ENCODE measurements at places on chromosomes 11 and 22.

GRCh38 chr22:29988719-29989118 lies 91.5 kb upstream of the HORMAD2 start:
- no peak for DNase-seq

GRCh38 chr11:65083134-65083833 lies 556 bp downstream of the CDCA5 start:
- no peak for DNase-seq

- DNase-seq: no peak
Measured at GRCh38 chr11:86910592-86910991, 44.6 kb downstream of the FZD4 start.

GRCh38 chr11:20161923-20162744 lies 1.9 kb upstream of the DBX1 start:
- no peak for DNase-seq

DNA sequence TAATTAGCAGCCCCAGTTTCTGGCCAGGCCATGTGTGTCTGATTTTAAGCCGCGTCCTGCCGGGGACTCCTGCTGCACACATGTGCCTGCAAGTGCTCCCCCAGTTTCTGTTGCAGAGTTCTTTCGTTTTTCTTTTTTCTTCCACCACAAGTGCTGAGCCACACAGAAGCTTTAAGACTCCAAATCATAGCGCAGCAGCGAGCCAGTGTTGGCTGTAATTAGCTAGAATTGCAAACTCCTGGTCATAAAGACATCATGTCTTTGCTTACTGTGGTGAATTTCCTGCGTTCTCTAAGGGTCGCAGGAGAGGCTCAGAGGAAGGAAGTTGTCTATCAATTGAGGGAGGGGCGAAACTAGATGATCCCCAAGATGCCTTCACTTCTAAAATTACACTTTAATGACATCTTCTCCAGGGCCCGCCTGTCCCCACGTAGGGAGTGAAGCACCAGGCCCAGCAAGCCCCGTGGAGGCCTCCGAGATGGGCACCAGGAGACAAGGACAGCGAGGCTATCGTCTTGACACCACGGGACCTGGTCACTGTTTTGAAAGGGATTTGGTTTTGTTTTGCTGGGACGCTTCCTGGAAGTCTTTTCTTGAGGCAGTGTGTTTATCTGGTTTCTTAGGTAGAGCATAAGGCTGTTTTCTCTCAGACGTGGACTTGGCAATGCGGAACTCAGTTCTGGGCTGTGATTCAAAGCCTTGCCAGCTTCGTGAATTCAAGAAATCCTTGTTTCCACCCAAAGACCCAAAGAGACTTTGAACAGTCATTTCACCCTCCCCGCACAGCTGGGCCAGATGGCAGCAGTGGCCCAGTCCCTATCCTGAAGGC lies 71.8 kb downstream of the UBASH3B start:
- no peak for DNase-seq

DNA sequence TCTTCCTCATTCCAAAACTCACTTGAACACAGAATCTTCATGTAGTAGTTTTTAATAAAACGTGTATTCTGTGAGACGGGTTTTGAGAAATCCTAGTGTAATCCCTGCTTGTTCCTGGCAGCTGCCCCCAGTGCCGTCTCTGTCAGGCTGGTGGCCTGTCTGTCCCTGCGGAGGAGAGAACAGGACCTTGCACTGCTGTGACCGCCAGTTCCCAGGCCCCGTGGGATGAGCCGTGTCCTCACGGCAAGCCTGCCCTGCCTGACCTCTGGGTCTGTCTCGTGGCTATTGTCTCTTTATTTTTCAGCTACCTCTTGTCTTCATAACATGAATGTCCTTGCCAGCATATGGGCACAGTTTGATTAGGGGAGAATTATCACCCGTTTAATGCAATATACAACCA lies 535.5 kb upstream of the B3GAT1 start:
- no peak for DNase-seq

DNA sequence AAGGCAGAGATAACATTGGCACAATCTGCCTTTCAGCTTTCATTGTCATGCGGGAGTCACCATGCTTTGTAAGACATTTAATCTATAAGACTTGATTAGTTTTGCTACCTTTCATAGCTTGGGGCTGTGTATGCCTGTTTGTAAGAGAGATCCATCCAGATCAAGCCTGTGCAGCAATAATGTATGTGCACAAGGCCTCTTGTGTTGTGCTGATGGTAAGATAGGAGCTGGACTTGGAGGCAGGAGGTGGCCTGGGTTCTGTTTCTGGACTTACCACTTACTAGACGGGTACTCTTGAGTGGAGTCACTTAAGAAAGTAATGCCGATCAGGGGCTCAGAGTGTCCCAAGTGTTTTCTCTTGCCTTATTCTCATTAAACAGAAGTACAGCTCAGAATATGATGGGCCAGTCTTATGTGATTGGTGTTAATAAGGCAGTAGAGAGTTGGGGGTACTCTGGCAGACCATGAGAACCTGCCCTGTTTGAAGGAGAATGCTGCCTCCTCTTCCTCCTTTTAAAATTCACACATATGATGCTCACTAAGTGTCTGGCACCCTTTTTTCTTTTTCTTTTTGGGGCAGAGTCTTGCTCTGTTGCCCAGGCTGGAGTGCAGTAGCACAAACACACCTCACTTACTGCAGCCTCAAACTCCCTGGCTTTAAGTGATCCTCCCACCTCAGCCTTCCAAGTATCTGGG lies 30.9 kb downstream of the PTPRJ start:
- no peak for DNase-seq

GRCh38 chr11:72015511-72016061 lies 16.9 kb downstream of the IL18BP start:
- no peak for DNase-seq

DNA sequence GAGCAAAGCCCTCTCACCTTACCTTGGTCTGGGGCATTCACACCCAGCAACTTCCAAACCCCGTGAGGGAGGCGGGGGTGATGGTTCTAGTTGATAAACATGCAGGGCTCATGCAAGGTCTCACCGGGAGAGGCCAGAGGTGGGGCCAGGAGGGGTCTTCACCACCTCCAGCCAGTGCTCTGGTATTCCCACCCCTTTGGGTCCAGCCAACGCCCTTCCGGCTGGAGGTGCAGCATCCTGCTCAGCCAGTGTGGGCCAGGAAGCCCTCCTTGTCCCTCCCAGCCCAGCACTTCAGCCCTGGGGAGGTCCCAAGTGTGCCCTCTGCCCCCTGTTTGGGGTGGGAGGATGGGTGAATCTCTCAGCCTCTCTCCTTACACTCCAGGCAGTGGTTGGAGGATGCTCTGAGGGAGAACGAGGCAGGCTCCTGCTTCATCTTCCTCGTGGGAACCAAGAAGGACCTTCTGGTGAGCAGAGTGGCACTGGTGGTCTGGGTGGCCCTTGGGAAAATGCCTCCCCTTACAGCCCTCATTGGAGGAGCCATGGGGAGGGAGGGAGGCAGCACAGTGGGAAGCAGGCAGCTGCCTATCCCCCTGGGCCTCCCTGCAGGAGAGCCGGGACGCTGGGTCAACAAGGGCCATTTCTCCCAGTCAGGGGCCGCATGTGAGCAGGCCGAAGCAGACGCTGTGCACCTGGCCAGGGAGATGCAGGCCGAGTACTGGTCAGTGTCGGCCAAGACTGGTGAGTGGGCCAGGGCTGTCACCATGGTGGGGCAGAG lies 13.4 kb downstream of the RAB36 start:
- DNase-seq: no peak

- DNase-seq: no peak
Measured at GRCh38 chr11:87322568-87322967, 284.8 kb downstream of the TMEM135 start.

DNA sequence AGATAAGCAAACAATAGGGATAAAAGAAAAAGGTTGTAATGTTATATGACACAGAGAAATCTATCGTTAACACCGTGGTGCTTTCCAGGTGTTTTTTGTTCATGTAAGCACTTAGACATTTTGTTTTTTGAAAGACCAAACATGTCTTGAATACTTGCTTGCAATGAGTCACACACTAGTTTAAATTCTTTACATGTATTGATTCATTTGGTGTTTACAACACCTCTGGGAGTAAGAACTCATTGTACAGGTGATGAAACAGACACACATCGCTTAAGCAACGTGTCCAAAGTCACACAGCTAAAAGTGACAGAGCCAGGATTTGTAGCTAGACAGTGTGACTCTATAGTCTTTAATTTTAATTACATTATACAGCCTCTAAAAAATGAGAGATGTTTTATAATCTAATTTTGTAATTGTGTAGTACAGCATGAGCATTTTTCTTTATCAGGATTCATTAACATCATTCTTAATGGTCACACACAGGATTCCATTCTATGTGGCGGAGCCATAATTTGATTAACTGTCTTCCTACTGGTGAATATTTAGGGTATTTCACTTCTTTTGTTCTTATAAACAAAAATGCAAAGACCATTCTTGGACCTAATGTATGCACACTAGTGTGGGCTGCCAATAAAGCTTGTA lies 148.8 kb downstream of the DBX1 start:
- DNase-seq: no peak

GRCh38 chr11:123484448-123484847 lies 54.4 kb downstream of the GRAMD1B start:
- DNase-seq: no peak

GRCh38 chr11:60818057-60818456 lies 23.9 kb upstream of the CCDC86 start:
- DNase-seq: no peak

DNA sequence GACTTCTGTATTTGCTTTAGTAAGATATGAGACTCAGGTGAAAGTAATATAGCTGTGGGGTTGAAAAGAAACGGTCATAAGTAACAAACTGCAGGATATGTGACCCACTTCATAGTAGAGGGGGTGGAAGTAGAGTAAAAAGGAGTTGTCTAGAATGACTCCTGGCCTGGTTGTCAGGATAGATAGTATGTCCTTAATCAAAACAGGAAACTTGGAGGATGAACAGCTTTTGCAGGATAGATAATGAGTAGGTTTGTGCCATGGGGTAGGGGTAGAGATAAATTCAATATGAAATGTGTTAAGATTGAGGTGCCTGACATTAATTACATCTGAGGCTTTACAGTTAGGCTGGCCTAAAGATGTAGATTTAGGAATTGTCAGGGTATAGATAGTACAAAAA lies 47.0 kb upstream of the B3GNT6 start:
- DNase-seq: no peak

- no peak for DNase-seq
Measured at GRCh38 chr22:24148266-24149197, 32.8 kb upstream of the SUSD2 start.

- DNase-seq: no peak
Measured at GRCh38 chr11:73265853-73266645, 6.1 kb upstream of the P2RY6 start.

GRCh38 chr11:96234866-96235441 lies 108.0 kb downstream of the MAML2 start:
- DNase-seq: no peak

DNA sequence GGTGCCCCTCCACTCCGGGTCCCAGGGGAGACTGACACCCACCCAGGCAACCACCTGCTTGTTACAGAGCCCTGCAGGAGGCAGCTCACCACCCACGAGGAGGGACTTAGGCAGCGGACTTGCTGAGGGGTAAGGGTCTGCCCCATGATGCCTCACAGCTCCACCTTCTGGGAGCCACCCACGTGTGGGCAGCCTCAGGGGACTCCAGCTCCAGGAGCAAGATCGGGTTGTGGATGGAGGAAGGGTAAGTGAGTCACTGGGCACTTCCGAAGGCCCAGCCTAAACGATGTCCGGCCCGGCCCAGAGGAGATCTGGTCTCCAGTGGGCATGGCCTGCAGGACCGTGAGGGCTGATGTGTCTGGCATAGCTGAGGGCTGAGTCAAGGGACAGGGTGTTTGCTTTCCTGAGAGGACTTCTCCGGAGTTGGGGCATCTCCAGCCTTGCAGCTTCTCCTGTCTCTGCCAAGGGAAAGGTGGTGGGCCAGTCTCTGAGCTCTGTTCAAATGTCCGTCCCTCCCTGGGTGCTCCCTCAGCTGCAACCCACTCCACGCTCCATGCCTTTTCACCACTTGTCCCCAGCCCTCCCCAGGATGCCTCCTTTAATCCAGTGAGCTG lies 32.3 kb upstream of the P2RY2 start:
- DNase-seq: no peak

DNA sequence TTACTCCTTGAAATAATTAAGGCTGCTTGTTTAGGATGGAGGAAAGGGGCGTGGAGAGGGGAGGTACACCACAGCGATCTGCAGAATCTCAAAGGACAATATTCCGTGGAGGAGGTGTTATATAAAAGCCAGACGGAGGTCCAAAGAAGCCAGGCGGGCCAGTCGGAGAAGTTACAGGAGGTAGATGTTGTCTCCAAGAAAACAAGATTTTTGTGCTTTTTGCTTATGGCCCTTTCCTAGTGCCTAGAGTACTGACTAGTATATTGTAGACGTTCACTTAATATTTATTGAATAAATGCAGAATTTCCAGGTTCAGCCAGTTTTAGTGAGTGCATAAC lies 761 bp downstream of the ZDHHC13 start:
- no peak for DNase-seq

DNA sequence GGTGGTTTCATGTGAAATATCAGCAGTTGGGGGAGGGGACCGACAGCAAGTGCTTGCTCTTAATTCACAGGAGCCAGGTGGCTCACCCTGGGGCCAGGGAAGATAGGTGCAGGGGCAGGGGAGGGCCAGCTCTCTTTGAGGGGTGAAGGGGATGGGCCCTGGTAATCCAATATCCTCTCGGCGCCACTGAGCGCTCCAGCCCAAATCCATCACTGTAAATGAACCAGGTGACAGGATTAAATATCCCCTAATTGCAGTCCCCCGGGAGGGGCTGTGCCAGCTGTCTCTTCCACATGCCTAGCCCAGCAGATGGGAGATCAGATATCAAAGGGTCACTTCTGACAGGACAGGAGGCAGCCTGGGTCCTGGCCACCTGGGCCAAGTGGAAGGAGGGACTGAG lies 531.8 kb upstream of the CADM1 start:
- no peak for DNase-seq

DNA sequence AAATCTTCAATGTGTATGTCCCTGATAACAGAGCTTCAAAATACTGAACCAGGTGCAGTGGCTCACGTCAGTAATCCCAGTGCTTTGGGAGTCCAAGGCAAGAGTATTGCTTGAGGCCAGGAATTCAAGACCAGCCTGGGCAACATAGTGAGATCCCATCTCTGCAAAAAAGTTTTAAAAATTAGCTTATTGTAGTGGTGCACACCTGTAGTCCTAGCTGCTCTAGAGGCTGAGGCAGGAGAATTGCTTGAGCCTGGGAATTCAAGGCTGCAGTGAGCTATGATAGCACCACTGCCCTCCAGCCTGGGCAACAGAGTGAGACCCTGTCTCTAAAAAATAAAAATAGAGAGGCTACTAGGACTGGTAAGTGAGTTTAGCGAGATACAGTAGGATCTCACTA lies 84.0 kb downstream of the PACS1 start:
- no peak for DNase-seq

DNA sequence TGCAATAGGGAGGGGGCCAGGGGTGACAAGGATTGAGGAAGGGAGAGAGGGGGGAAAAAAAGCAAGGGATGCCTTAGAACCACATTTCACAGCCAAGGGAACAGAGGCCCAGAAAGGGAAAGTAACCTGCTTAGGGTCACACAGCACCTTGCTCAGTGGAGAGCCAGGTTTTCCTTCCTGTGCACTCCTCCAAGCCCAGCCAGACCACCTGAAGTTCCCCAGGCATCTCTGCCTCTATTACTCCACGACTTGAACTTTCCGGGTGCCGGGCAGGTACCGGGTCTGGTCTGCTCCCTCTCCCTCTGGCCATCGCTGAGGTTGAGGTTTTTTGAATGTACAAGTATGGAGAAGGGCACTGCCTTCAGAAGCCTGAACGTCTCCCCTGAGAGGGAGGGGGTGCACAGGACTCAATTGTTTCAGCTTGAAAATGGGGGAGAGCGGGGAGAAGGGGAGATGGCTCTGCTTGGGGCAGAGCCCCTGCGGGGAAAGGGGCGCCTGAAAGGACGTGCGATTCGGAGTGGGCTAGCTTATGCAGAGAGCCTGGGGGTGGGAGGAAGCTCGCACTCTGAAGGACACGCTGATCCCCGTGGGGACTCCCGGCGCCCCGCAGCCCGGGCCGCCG lies 516 bp upstream of the SERPINH1 start:
- DNase-seq: no peak
